ENCODE measurements at places on chromosomes 5 and 9.

DNA sequence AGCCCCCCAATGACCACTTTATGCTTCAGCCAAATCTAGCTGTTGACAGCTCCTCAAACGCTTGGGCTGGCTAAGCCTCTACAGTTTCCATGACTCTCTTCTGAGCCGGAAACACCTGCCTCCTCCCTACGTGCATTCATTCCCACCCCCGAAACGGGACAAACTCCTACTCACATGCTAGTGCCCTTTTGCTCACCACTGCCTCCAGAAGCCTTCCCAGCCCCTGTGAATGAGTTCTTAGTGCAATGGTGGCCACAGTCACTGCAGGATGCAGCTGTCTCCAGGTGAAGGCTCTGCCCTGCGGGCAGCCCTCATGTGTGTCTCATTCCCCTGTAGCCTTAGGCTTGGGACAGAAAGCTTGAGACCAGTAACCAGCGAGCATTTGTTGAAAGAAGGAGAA, 68.8 kb upstream of the DAB2IP start:
- H3K4me3 ChIP-seq, result no peak overlapping the region
- H3K36me3 ChIP-seq, result no peaks in the 10 kb centered on the region
- peaks cover 3% of the 10 kb centered on the region for H3K27me3 ChIP-seq
- H3K4me1 ChIP-seq, result peaks cover 23% of the 10 kb centered on the region
- peak overlapping the region; percentile 29 for H3K27ac ChIP-seq

DNA sequence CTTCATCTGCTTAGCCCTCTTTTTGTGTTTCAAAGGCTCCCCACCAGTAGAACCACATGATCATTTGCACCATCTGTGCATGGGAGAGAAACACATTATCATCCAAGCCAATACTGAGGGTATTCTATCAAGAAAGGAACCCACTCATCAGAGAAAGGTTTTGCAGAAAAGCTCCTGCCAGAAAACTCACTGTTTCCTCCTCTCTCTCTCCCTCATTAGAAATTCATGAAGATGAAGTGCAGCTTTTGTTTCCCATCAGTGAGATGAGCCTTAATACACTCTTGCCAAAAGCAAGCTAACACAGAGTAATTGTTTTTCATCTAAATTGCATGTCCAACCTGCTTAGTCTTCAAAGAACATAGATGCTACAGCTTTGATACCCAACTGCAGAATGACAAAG, 142.4 kb upstream of the GRAMD2B start:
- no peaks in the 10 kb centered on the region for H3K36me3 ChIP-seq
- H3K4me3 ChIP-seq, result no peak overlapping the region
- no peak overlapping the region for H3K27ac ChIP-seq
- no peak for DNase-seq

GRCh38 chr5:115941051-115941675, 21.1 kb upstream of the LVRN start:
- H3K27me3 ChIP-seq, result no peaks in the 10 kb centered on the region
- no peaks in the 10 kb centered on the region for H3K36me3 ChIP-seq
- no peak overlapping the region for H3K27ac ChIP-seq
- no peak for DNase-seq

- DNase-seq, result no peak
- no peaks in the 10 kb centered on the region for H3K36me3 ChIP-seq
- H3K4me1 ChIP-seq, result no peaks in the 10 kb centered on the region
- no peak overlapping the region for H3K4me3 ChIP-seq
- no peak overlapping the region for H3K27ac ChIP-seq
- H3K27me3 ChIP-seq, result no peaks in the 10 kb centered on the region
Observed at GRCh38 chr5:102554728-102555127, 55.9 kb upstream of the SLCO6A1 start.

DNA sequence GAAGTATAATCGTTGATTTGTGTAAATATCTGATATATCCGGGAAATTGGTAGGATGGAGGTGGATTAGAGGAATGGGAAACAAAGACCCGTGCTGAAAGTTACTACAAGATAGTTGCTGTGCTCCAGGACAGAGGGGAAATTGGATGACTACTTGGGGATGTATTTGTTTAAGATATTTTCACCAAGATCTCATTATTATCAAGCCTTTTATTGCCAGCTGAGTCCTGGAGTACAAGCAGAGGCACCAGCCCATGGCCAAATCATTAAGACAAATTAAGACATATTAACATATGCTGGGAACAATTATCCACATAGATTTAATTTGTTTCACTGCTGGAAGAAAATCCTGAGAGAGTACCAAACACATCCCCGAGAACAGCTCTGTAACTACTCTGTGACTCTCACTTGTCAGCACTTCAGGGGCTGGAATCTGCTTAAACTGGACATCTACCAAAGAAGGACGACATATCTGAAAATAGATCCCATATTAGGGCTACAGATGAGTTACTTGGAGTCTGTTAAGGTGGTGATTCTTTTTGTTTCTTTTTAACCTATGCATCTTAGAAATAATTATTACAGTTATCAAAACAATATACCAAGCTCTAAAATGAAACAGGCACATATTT, 68.2 kb downstream of the SLC1A1 start:
- H3K4me3 ChIP-seq, result no peak overlapping the region
- peaks cover 4% of the 10 kb centered on the region for H3K4me1 ChIP-seq
- H3K27me3 ChIP-seq, result no peaks in the 10 kb centered on the region
- H3K27ac ChIP-seq, result no peak overlapping the region

DNA sequence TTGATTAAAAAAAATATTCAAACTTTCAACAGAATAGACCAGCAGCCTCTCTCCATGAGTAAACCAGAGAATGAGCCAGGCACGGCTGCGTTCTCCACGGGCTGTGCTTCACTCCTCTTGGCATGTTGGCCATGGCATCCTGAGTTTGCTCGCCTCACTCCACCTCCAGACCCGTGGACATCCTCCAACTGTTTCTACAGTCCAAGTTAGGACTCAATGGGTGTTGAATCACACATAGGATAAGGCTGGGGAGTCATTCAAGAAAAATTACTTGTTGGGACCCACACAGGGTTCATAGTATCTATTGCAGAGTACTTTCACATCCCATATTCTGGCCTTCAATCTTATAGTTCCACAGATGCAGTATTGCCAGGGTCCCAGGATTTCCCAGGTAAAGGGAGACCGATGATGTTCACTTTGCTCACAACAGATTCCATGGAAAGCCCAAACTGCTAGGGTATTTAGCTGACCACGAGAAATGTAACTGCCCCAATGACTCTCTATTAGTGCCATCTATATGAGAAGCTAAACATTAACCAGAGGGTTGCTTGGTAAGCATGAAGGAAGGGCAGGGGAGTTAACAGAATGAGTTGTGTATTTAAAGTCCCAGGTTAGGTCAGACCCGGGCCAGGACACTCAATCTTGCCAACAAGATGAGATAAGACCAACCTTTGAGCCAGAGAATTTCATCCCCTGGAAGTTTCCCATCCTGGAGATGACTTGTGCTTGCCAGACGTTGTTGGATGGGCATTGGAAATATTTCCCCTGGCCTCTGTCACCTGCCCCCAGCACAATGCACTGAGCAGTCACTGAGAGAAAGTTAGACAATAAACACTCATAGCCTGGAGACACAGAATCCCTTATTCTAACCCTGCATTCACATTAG, 19.7 kb upstream of the GDA start:
- H3K4me1 ChIP-seq, result no peaks in the 10 kb centered on the region
- DNase-seq, result no peak
- no peak overlapping the region for H3K4me3 ChIP-seq
- no peak overlapping the region for H3K27ac ChIP-seq
- no peaks in the 10 kb centered on the region for H3K27me3 ChIP-seq
- no peaks in the 10 kb centered on the region for H3K36me3 ChIP-seq

DNA sequence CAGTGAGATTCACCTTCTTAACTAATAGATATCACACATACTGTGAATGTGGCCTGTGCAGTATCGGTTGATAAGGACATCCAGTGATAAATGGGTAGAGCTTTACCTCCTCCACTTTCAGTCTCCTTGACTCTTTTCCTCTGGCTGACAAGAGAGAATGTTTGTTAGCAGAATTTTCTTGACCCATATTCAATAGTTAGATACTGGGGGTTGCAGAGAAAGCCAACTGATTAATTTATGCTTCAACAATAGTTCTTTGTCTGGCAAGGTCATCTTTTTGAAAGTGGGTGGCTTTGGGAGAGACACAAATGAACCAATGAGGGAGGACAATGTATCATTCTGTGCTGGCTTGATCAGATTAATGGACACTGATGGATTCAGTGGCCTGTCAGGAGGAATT, 30.3 kb downstream of the TTC23L start:
- H3K27ac ChIP-seq, result peak overlapping the region; percentile 81
- H3K4me1 ChIP-seq, result peaks cover 59% of the 10 kb centered on the region
- H3K27me3 ChIP-seq, result no peaks in the 10 kb centered on the region
- no peak for DNase-seq
- no peak overlapping the region for H3K4me3 ChIP-seq
- H3K36me3 ChIP-seq, result peaks cover 7% of the 10 kb centered on the region

Measured in mesothelial cell of epicardium (in vitro differentiated cells).